ENCODE measurements at places on chromosomes 1 and 21.

- DNase-seq = no peak
These were observed 161.1 kb upstream of the RRP15 start for GRCh38 chr1:218123968-218124367.

DNA sequence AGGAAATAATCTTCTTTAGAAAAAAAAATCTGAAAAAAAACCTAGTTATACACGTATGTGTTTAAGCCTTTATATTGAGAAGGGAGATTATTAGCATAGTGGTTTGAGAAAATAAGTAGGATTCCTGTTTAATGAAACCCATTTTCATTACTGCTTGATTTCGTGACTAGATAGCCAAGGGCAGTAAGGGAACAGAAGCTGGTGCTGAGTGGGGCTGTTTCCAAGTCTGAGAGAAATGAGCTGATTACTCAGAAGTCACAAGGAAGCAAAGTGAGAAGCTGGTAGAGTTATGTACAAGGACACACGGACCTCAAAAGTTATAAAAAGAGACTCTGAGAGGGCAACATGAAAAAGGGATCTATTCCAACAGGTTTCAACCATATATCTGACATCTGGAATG, 256.5 kb downstream of the TTLL7 start:
- DNase-seq = no peak

DNA sequence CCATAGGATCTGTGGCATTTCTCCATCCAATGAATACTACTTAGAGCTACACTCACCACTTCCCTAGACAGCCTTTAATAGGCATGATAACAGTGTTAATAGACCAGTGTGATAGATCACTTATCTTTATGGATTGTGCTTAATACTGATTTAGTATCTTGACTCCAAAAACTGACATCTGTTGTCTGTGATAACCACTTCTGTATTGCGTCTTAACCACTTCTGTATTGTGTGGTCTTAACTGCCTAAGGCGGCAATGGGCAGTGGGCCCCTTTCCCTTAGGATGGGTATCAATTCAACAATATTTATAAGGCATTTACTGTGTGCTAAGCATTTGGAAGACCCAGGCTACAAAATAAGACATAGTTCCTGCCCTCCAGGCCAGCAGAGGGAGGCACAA, 32.0 kb upstream of the RCAN3 start:
- no peak for DNase-seq

DNA sequence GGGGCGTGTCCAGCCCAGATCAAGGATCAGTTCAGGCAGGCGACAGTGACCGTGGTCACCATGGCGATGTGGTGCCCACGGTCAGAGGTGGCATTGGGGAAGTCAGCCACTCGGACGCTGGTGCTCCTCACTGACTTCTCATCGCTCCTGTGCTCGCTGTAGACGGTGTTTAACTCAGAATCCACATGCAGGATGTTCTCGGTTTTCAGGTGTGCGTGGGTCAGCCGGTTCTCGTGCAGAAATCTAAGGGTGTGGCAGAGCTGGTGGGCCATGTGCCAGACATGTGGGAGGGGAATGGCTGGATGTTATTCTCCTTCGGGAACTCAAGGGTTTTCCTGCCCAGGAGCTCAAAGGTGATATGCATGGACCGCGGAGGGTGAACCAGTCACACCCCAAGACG, 11.7 kb downstream of the OR2AJ1 start:
- no peak for DNase-seq

DNA sequence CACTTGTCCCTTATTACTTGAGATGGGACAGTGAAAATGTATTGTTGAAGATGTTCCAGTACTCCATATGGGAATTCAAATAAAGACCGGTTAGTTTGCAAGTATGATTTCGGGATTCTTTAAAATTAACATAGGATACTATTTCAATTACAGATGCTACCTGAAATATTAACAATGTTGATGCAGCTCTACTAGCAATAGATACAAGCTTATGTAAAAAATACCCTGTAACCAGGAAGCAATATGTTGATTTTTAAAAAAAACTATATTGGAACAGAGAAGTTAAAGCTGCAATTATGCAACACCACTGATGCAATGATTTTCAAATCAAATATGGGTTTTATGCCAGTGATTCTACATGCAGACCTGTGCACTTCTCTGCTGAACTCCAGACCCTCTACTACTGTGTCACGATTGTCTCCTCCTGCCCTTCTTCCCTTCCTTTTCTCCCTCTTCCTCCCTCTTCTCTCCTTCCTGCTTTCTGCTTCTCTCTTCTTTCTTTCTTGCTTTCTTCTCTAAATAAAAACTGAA, 179.2 kb downstream of the ATP6V1G3 start:
- no peak for DNase-seq

GRCh38 chr1:240496356-240496755, 115.6 kb downstream of the GREM2 start:
- no peak for DNase-seq

- no peak for DNase-seq
These were observed 48.2 kb downstream of the HLX start for GRCh38 chr1:220927442-220927841.

- DNase-seq = no peak
These were observed 88.7 kb downstream of the ITPKB start for GRCh38 chr1:226650236-226650841.

DNA sequence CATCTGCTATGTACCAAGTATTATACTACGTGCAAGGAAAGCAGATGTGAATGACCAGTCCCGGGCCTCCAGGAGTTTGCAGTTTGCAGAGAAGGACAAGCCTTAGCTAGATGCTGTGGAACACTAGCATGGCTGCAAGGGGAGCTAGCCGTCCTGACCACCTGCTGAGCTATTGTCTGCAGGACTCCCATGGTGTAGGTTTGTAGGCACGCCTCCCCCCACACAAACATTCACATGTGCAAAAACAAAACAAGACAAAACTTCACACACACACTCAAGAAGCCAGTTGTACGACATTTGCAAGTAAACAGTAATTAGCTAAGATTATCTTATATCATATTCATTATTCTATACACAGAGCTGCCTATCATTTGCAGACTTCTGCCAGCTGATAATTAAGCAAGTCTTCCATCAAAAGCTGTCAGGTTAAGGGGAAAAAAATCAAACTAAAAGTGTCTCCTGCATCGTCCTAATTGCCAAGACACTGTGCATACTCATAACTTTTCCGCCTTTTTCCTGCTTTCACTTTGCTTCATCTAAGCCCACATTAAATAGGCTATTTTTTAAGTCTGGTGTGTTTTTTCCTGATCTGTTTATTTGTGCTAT, 10.7 kb upstream of the HNRNPU start:
- DNase-seq = no peak

- no peak for DNase-seq
These were observed 11.0 kb downstream of the DLGAP3 start for GRCh38 chr1:34918386-34918976.

- DNase-seq = no peak
These were observed 157.7 kb downstream of the PIK3R3 start for GRCh38 chr1:45974541-45975269.

DNA sequence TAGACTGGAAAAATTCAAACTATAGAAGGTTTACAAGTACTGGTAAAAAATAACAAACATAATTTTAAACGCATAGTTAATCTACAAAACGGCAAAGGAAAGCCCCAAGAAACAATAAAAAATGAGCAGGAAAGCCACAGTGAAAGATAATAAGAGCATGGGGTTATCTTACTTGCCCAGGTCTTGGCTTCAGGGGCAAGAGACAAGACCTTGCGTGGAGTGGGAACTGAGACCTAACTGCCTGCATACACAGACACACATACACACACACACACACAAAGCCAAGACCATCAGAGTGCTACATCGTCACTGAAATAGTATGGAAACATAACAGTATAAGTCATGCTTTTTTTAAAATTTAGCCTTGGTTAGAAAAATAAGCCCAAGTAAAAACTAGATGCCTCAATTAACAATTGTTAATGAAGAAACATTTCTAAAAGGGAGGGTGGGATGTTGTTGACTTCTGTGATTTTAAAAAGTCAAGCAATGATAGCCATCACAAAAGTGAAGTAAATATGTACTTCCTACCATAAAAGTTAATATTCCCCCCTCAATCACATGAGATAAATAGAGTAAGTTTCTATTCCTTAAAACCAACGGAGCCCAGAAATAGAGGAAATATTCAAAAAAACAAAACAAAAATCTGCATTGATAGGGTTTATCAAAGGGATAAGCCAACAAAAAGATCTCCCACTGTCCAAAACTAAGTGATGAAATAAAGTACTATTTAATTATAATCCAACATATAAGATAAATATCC, 29.4 kb upstream of the CRP start:
- no peak for DNase-seq

DNA sequence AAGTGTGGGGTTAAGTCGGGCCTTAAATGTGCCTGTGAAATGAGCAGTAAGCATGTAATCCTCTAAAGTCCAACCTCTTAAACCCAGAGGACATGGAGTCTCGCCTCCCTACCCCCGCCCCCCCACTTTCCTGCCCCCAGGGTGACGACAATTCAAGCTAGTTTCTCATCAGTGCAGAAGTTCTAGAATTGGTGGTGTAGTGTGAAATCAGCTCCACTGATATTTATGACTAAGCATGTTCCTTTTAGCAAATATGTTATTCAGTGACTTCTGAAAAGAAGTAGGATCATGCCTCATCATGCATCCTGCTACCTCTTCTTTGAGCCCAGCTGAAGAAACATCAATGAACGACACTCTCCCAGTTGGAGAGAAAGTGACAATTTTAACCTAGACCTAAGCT, 2.6 kb upstream of the ABCB10 start:
- DNase-seq = no peak

- no peak for DNase-seq
These were observed 13.8 kb upstream of the EDEM3 start for GRCh38 chr1:184768467-184768866.

GRCh38 chr1:11569551-11569950, 84.7 kb downstream of the FBXO2 start:
- no peak for DNase-seq

DNA sequence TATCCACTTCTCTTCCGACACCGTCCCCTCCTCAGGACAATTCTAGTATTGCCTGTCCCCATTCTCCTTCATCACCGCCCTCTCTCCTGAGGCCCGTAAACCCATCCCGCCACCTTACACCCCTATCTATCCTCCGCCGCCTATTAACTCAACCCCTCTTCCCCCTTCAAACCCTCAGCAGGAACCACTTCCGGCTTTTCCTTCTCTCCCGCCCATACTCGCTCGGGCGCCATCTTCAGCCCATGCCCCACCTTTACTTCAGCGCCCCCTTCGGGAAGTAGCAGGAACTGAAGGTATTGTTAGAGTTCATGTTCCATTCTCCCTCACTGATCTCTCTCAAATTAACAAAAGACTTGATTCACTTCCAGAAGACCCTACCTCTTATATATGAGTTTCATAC, 31.6 kb downstream of the VN1R5 start:
- DNase-seq = no peak

DNA sequence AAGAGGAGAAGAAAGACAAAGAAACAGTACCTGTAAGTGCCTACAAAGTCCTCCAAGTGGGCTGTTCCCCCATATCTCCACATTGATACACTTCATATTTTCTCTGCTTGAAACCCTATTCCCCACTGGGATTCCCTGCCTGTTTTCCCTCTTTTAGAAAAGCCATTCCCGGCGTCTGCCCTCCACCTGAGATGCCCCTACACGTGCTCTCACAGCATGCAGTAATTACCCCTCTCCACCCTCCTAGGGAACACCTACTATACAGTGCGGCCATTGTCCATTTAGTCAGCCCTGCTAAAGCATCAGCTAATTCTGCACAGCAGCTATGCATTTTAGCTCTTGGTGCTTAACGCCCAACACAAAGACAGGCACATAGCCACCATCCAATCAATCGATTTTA, 135.7 kb upstream of the TIAM1 start:
- no peak for DNase-seq

DNA sequence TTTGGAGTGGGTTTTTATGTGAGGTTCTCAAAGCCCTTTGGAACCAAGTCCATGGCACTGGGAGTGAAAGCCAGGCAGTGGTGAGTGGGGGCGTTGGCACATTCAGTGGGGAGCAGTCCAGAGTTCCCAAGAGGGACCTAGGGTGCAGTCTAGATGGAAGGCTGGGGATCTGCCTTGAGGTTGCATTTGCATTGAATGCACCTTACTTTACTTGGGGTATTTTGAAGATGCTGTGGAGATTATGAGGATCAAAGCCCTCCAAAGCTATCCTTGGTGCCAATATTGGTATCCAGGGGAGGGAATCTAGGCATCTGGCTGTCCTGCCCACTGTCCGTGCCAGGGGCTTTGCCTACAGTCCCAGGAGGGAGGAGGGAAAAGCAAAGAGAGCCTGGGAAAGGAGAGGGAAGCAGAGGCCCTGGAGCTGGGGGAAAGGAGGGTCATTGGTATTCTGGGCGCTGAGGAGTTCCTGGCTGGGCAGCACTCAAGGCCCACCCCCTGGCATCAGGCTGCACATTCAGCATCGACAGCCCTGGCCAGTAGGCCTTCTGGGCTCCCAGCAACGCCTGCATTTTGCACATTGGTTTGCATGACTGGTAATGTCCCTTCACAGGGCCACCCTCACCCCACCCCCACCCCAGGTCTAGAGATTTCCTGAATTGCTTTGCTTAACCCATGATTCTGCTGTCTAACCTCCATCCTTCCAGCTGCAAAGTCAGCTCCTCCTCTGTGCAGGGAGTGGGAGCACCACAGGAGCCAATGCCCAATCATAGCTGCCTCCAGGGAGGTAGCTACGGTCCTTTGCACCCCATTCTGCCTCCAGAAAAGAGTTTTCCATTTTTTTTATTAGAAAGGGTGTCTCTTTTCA, 843 bp upstream of the BCAN start:
- no peak for DNase-seq

GRCh38 chr1:919271-919872, 4.4 kb upstream of the SAMD11 start:
- DNase-seq = no peak

DNA sequence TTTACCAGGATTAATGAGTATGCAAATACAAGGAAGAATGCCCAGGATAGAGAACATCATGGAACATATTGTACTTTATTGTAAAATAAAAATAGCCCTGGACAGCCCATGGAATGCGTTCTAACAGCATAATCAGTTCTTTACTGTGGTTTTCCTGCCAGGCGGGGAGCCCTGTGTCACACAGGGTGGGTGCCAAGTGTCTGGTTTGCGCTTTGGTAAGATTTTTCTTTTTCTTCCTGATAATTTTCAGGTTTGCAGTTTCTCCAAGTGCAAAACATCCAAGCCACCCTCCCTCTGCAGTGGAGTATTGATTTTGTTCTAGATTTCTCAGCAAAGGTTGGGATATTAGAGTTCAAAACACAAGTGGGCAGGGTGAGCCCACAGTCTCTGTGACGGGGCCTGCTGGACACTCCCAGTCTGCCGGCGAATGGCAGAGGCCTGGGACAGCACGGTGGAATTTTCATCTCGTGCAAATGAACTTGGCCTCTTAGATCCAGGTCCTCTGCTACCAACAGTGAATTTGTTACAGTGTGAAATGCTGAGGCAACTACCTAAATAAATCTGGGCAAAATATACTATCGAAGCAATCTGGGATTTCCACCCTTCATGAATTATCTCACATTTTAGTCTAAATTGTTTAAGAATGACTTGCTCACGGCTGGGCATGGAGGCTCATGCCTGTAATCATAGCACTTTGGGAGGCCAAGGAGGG, 15.6 kb upstream of the KCNJ15 start:
- DNase-seq = no peak

Measured in activated T-cell treated with anti-CD3 and anti-CD28 coated beads for 4 hours (primary cell).